ENCODE measurements at places on chromosomes 1 and 21. TPM values are rescaled to one million over a fixed set of nuclear protein-coding genes. Genes with fewer than 3 reads are reported as not detected.
A peak's percentile ranks its signal among the peaks of the same experiment; 100 is the strongest.

Gene BSND
- not detected for total RNA-seq

Gene GJB5
- total RNA-seq: not detected

Gene RUNX3
- 241 TPM for total RNA-seq

Gene IGFN1
- not detected for total RNA-seq

Gene ADGRL2
- not detected for total RNA-seq

Gene KRTAP19-5
- total RNA-seq: not detected

GRCh38 chr1:221780175-221780574, 38.3 kb upstream of the DUSP10 start:
- no peak overlapping the region for H3K4me3 ChIP-seq
- no peaks in the 10 kb centered on the region for H3K36me3 ChIP-seq
- peaks cover 68% of the 10 kb centered on the region for H3K4me1 ChIP-seq
- H3K27me3 ChIP-seq: no peaks in the 10 kb centered on the region
- H3K27ac ChIP-seq: no peak overlapping the region
- no peak for DNase-seq

DNA sequence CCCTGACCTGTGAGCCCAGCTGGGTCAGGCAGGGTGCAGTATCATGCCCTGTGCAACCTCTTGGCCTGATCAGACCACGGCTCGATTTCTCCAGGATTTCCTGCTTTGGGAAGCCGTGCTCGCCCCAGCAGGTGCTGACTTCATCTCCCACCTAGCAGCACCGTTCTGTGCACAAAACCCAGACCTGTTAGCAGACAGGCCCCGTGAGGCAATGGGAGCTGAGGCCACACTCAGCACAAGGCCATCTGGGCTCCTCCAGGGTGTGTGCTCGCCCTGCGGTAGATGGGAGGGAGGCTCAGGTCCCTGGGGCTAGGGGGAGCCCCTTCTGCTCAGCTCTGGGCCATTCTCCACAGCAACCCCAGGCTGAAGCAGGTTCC, 29.6 kb downstream of the SLC19A1 start:
- no peak overlapping the region for H3K27ac ChIP-seq
- H3K4me1 ChIP-seq: no peaks in the 10 kb centered on the region
- H3K27me3 ChIP-seq: no peaks in the 10 kb centered on the region
- H3K4me3 ChIP-seq: no peak overlapping the region
- no peaks in the 10 kb centered on the region for H3K36me3 ChIP-seq

GRCh38 chr1:224211206-224211962, 28.3 kb downstream of the DEGS1 start:
- no peaks in the 10 kb centered on the region for H3K36me3 ChIP-seq
- H3K27me3 ChIP-seq: no peaks in the 10 kb centered on the region
- no peak overlapping the region for H3K27ac ChIP-seq
- no peaks in the 10 kb centered on the region for H3K4me1 ChIP-seq

DNA sequence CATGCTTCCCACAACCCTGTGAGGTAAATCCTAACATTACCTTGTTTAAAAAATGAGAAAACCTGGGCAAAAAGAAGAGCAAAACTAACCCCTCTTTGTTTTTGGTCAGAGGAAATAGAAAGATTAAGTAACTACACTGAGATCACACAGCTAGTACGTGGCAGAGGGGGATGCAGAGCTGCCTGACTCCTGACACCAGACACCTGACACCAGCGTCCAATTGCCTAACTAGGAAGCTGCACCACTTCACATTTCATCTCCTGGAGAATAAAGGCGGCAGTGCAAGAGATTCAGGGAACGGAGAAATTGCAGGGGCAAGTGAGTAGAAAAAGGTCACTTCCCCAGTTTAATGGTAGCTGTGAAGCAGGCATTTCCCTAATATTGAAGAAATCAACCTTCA, 229.3 kb upstream of the PTBP2 start:
- no peak overlapping the region for H3K27ac ChIP-seq
- H3K36me3 ChIP-seq: no peaks in the 10 kb centered on the region
- DNase-seq: no peak

DNA sequence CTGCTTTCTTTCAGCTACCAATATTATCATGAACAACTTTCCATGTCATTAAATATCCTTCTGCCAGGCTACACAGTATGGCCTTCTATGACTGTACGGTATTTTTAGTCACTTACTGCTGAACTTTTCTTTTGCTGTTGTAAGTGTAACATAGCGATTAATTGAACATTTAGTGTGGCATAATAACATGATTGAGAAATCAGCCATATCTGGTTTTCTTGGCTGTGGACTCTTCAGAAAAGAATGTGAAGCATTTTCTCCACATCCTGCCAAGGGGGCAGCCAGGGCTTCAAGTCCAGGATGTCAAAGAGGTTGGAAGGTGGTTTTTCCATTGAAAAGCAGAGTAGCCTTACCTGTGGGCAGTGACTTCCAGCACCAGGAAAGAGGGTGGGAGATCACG, 8.8 kb upstream of the AHCYL1 start:
- H3K36me3 ChIP-seq: no peaks in the 10 kb centered on the region
- no peak overlapping the region for H3K27ac ChIP-seq
- no peak for DNase-seq
- peaks cover 4% of the 10 kb centered on the region for H3K27me3 ChIP-seq
- H3K4me1 ChIP-seq: no peaks in the 10 kb centered on the region

DNA sequence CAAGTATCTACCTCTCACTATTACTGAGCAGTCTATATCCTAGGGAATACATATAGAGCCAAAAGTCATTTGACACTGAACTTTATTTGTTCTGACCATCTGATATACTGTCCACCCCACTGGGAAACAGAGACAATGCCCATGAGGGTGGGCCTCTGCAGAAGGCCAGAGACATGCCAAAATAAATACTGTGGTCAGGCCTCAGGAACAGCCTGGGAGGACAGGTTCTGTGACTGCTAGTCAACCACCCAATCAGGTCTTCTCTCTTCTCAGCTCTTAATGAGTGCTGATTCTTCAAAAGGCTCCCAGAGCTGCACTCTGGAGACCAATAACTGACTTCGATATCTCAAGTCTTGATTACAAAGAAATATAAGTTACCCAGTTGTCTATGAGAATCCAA, 5.5 kb upstream of the ANKRD35 start:
- no peaks in the 10 kb centered on the region for H3K36me3 ChIP-seq
- DNase-seq: no peak
- H3K27me3 ChIP-seq: no peaks in the 10 kb centered on the region
- H3K4me1 ChIP-seq: peaks cover 4% of the 10 kb centered on the region
- no peak overlapping the region for H3K27ac ChIP-seq
- no peak overlapping the region for H3K4me3 ChIP-seq

DNA sequence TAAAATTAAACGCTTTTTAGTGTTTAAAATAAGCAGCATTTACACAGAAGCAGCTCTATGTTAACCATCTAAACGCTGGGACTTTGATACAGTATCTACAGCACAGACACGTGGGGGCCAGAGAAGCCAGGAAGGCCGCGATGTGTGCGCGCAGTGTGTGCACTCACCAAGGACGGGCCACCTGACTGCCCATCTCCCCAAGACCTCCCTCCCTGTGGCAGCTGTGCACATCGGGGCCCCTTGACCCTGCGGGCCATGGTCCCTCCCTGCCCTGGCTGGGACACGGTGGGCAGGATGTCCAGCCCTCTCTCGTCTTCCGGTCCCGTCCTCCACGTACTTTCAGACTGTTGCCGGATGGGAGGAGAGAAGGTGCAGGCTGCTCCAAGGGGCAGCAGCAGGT, 4.2 kb downstream of the TAS1R3 start:
- DNase-seq: no peak
- H3K4me3 ChIP-seq: no peak overlapping the region
- H3K27me3 ChIP-seq: no peaks in the 10 kb centered on the region
- no peaks in the 10 kb centered on the region for H3K36me3 ChIP-seq
- no peaks in the 10 kb centered on the region for H3K4me1 ChIP-seq
- H3K27ac ChIP-seq: no peak overlapping the region

GRCh38 chr1:8465692-8466091, 147.8 kb downstream of the SLC45A1 start:
- no peak for DNase-seq
- no peaks in the 10 kb centered on the region for H3K36me3 ChIP-seq
- no peaks in the 10 kb centered on the region for H3K27me3 ChIP-seq
- no peak overlapping the region for H3K27ac ChIP-seq

GRCh38 chr1:103514920-103515503, 10.5 kb upstream of the RNPC3 start:
- no peaks in the 10 kb centered on the region for H3K4me1 ChIP-seq
- H3K36me3 ChIP-seq: no peaks in the 10 kb centered on the region
- peak; percentile 44 for DNase-seq
- H3K4me3 ChIP-seq: no peak overlapping the region
- H3K27ac ChIP-seq: no peak overlapping the region

- H3K27ac ChIP-seq: no peak overlapping the region
- no peak overlapping the region for H3K4me3 ChIP-seq
- H3K36me3 ChIP-seq: no peaks in the 10 kb centered on the region
- peak; percentile 9 for DNase-seq
Measured at GRCh38 chr1:2091611-2092604, 41.7 kb downstream of the PRKCZ start.

Data from CD8-positive, alpha-beta memory T cell (primary cell).